Head of caudate nucleus (tissue), 42 donors: ENCODE measurements at places on chromosomes 11 and 22.

DNA sequence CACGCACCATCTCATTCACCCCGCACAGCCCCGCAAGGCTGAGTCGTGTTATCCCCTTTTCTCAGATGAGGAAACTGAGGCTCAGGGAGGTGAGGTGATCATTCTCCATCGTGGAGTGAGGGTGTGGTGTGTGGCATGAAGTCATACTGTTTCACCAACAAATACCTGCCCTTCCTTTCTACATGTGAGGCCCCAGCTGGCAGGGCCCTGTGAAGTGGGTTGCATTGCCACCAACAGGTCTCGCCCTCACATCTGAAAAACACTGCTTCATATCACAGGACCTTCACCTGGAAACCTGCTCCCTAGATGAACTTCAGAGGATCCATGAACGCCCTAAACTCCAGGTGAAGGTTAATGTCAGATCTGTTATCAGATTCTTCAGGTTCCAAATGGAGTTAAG, 4.3 kb downstream of the SSTR3 start:
- no peak for DNase-seq

- DNase-seq = no peak
Measured at GRCh38 chr11:18420067-18420466, 7.9 kb downstream of the LDHC start.

GRCh38 chr11:65806979-65807378, 20.1 kb downstream of the OVOL1 start:
- DNase-seq = no peak

DNA sequence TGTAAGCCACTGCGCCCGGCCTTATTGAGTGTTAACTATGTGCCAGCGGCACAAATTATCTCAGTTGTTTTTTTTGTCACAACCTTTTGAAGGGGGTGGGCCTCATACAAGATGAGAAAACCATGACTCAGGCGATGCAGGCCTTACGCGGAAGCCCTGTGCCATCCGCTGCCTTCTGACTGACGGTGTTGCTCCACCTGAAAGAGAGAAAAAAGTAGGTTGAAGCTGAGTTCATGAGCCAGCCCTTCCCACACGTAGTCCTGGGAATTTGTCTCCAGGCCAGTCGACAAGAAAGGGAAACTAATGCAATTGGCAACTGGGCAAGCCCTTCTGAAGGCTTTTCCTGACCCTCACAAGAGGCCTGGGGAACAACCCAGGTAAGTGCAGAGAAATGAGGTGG, 96.9 kb upstream of the CRYBB3 start:
- DNase-seq = no peak
